Stimulated activated CD4-positive, alpha-beta T cell treated with anti-CD3 and anti-CD28 coated beads, Interleukin-15, amount 100 ng/mL, for 1 hour (primary cell): ENCODE measurements at places on chromosomes 6 and 20.

DNA sequence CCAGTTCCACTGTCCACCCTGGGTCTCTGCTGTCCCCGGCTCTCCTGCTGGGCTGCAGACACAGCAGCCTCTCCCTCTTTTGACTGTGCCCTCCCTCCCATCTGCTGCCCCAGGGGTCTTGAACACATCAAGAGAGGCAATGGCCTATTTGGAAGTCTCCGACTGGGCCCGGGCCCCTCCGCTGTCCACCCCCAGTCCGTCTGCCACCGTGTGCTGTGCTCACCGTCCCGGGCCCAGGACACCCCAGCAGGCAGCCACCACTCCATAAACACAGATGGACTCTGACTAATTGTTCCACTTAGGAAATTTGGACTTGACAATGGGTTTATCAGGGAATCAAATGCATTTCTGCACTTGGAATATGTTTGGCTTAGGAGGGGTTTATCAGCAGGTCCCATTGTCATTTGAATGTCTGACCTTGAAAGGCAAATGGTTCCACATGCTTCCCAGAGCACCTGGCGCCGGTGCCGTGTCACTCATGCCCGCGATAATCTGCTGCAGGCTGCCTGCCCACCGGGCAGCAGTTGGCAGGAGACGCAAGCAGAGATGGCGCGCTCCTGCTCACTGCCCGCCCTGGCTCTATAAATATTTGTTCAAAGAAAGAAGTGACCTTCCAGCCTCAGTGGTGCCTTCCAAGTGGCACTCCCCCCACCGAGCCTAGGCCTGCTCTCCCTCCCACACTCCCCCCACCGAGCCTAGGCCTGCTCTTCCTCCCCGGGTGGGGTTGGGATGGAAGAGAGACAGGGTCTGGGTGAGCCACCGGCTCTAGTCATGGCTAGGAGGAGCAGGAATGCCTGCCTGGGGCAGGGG lies 18.8 kb upstream of the FRMD1 start:
- no peak for DNase-seq

DNA sequence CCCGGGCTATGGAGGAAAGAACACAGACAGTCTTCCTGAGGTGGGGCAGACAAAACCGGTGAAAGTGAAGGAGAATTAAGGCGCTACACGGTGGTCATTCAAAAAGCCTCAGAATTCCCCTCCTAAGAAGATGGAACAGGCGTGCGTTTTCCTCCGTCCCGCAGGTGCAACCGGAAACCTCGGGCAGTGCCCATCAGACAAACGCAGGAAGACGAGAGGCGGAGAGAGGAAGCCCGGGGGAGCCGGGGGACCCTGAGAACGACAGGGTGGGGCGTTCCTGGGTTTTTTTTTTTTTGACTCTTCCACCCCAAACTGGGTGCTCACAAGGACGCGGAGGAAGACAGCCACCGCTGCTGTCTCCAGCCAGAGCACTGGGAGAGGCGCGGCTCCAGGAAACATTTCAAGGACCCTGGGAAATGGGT lies 25.4 kb downstream of the TTLL2 start:
- no peak for DNase-seq

GRCh38 chr6:135828021-135828420 lies 23.5 kb upstream of the PDE7B start:
- DNase-seq = no peak

- DNase-seq = no peak
Observed at GRCh38 chr20:62905536-62906117, 20.7 kb downstream of the DIDO1 start.

DNA sequence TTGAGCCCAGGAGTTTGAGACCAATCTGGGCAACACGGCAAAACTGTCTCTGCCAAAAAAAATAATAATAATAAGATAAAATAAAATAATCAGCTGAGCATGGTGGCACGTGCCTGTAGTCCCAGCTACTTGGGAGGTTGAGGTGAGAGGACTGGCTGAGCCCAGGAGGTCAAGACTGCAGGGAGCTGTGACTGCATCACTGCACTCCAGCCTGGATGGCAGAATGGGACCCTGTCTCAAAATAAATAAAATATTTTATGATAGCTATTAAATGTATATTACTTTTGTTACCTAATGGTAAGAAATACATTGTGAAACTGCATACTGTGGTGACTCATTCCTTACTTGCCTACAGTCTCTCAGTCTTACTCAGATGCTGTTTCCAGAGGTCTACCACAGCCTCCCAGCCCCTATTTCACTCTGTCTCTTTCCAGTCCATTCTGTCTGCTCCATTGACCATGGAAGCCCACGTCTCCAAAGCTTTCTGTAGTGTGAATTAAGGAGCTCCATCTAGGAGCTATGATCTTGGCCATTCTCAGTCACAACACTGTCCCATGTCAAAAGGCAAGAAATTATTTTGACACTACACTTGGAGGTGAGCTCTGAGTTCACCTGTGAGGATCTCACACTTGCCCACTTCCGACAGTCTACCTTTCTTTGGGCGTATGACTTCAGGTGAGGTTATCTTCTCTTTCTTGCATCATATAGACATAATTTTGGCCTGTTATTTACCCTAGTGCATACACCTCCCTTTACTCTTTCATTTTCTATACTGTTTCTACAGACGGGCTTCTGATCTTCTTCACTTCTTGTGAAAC lies 22.4 kb upstream of the SNX9 start:
- no peak for DNase-seq

DNA sequence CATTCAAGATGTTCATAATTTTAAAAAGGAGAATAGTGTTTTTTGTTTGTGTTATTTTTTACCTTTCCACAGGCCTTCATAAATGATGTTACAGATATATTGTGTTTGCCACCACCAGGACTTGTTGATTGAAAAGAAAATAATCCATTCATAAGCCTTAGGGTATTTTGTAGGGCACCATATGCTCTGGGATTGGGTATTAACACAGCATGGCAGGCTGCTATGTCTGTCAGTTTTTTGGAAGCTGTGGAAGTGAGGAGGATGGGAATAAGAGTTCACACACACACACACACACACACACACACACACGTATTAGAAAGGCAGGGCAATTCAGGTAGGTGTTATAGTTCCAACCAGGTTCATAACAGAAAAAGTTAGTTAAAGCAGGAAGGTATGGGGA lies 237.9 kb downstream of the HDGFL1 start:
- DNase-seq = no peak

GRCh38 chr6:44534291-44534690 lies 146.8 kb downstream of the CDC5L start:
- DNase-seq = no peak

DNA sequence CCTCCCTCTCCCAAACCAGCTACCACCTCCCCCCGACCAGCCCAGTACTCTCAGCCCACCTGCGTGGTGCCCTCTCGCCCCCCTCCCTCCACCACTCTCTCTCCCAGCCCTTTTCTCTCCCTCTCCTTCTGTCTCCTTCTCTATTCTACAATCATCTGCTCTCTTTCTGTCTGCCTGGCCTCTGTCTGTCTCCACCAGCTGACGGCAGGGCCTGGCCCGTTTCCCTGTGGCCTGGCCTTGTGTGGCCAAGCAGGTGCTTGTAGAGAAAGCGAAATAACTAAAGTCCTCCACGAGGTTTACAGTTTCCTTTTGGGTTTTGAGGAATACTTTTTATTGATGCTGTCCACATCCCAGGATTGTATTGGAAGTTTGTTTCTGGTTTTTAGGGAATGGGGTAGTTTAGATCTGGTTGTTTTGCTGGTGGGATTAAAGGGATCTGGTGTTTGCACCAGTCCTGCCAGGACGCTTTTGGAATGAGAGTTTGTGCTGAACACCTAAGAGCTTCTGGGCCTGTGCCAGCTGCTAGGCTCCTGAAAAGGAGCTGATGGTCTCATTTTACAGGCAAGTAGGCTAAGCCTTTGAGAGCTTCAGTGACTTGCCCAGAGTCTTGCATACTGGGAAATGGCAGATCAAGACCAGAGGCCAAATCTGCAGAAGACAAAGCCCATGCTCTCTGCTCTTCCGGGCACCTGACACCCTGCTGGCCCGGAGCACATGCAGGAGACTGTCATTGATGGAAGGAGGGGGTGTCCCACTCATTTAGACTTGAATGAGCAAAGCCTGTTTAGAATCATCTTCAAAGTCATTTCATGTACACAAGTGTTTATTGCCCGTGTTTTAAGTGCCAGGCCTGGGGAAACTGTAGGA lies 161.7 kb downstream of the SYCP2 start:
- no peak for DNase-seq

- no peak for DNase-seq
Observed at GRCh38 chr20:51650685-51651134, 108.2 kb upstream of the NFATC2 start.

GRCh38 chr20:61849822-61850221 lies 215.9 kb downstream of the TAF4 start:
- no peak for DNase-seq

- no peak for DNase-seq
Observed at GRCh38 chr6:64252256-64252655, 616.7 kb downstream of the PHF3 start.

DNA sequence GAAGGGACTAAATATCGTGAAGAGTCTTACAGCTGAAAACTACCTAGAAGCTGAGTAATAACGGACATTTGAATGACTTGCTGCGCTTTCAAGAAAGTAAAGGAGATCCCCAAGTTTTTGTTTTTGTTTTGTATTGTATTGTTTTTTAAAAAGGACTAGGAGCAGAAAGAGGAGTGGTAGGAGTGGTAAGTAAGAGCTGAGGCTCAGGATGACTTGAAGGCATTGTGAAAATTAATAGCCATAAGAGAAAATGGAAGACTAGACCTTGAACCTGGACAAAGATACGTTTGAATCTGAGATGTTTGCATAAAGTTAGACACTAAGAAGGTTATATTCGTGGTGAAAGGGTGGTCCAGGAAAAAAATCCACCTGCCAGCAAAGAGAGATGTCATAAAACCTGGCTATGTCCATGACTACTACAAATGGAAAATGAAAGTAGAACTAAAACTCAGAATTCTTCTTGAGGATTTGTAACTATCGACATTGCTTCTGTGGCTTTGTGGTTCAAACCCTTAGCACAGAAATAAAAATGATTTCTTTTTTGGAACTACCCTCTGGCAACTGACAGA lies 824.8 kb upstream of the FLRT3 start:
- DNase-seq = no peak

GRCh38 chr6:47414423-47415167 lies 63.0 kb upstream of the CD2AP start:
- no peak for DNase-seq

GRCh38 chr6:109946979-109947378 lies 31.1 kb upstream of the GPR6 start:
- DNase-seq = no peak

DNA sequence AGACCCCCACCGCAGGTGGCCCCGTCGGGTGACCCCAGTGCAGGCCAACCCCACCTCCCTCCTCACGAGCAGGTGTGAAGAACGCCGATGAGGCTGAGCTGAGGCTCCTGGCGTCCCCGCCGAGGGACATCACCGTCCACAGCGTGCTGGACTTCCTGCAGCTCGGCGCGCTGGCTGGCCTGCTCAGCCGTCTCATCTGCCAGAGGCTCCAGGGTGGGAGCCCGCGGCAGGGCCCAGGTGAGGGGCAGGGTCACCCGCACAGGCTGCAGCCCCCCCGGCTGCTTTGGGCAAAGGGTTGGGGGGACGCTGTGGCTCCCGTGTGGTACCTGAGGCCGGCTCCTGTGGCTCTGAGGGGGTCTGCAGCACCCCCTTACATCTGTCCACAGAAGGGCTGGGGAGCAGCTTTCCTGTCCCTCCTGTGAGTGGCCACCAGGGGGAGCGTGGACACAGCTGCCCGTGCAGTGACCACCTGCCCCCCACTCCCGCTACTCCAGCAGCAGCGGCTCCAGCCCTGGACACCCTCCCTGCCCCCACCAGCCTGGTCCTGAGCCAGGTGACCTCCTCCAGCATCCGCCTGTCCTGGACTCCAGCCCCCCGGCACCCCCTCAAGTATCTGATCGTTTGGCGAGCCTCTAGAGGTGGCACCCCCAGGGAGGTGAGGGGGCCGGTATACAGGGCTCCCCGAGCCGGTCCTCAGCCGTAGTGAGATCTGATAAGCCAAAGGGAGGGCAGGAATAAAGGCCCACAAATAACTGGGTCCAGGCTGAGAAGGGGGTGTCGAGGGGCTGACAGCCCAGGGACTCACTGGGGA lies 16.5 kb downstream of the COL20A1 start:
- DNase-seq = no peak

DNA sequence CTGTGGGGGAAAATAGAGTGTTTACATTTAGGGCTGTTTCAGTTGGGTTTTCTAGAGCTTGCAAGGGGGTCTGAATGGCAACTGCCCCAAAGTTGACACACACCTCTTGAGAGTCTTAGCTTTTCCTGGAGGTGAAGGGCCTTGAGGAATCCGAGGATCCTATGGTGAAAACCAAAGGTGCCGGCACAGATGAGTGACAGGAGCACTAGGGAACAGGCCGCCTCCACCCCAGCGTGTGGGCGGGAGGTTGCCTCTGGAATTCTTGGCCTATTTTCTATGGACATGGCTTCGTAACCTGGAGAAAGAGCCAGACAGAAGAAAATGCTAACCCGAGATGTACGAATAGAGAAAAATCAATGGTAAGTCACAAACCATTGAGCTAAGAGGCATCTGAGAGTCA lies 283.2 kb upstream of the FOXQ1 start:
- no peak for DNase-seq

DNA sequence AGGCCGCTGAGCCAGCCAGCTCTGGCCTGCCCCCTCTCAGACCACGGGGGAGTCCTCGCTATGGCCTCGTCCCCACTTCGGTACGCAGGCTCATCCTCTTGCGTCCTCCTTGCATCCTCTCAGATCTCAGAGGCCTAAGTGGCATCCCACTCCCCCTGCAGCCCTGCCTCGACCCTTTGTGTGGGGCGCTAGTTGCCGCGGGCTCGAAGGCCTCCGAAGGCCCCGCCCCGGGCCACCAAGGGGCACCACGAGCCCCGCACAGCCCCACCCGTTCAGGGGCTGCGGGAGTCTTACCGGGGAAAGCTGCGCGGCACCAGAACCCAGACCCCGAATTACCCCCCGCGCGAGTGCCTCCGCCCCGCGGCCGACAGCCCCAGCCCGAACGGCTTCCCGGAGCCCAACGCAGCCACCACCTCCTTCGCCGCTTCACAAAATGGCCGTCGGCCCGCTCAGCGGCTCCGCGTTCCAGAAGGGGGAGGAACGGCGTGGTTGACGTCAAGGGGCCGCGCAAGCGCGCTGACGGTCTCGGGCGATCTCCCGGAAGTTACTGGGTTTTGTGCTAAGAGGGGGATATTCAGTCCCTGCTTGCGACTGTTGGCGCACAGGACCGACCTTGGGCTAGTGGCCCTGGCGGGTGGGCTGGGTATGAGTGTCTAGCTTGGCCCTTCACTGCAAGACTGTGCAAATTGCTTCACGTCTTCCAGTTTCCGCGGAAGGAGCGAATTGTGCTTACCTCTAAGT lies at the start of the genes CPNE1 and RBM12:
CPNE1 (minus strand) TSS at position 435 of the 741 bp plus-strand sequence. CDS start 31,977 bp downstream, outside the sequence.
RBM12 (minus strand) TSS at position 435 of the 741 bp plus-strand sequence. CDS start 9,578 bp downstream, outside the sequence.
- peak; percentile 85 for DNase-seq

DNA sequence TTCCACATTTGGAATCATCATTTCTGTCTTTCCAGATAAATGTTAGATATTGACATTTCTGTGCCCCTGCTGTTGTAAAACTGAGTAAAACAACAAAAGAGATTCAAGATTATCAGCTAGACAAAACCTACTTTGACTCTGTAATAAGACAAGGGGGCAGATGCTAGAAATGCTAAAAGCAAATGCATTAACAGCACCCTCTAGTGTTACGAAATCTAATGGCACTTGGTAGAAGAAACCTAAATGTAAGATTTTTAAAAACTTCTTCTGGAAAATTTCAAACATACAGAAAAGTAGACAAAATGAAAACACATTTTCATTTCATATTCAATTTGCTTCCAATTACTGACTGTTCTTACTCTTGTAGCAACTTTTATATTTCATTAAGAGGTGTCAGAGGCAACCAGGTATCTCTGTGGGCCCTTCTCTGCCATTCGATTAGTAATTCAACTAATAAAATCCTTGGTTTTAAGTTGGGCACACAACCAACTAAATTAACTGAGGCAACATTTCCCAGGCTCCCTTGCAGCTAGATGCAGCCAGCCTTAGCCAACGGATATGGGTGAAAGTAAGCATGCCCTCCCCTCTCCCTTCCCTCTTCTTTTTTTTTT lies 45.0 kb downstream of the SLC23A2 start:
- no peak for DNase-seq
